Activated naive CD4-positive, alpha-beta T cell (primary cell): ENCODE measurements at places on chromosomes 6 and 20.

DNA sequence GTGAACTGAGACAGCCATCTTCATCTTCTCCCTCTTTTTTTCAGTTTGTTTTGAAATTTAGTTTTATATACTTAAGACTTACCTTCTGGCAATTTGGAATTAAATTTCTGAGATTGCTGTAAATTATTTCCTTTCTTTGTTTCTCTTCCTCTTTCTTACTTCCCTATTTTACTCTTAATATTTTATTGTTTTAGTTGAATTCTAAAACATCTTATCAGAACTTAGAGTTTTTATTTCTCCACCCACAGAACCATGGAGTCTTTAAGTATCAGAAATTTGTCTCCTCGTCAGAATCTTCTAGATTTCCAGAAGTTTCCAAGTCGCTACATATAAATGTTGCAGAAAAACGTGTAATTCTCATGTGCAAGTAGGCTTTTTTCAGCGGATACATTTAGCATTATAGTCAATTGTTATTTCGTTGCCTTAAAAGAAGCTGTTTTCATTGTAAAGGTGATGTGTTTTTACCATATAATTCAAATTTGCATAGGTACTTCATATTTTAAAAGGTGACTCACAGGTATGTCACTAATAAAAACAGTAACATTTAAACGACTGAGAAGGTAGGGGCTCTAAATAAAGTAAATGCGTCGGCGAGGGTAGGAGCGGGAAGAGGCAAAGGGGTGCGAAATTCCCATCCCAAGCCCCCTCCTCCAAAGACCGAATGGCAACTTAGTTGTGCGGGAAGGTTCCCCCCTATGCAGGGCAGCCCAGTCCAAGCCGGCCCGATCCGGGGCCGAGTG lies 866 bp upstream of the MYO6 start:
- no peak for DNase-seq

DNA sequence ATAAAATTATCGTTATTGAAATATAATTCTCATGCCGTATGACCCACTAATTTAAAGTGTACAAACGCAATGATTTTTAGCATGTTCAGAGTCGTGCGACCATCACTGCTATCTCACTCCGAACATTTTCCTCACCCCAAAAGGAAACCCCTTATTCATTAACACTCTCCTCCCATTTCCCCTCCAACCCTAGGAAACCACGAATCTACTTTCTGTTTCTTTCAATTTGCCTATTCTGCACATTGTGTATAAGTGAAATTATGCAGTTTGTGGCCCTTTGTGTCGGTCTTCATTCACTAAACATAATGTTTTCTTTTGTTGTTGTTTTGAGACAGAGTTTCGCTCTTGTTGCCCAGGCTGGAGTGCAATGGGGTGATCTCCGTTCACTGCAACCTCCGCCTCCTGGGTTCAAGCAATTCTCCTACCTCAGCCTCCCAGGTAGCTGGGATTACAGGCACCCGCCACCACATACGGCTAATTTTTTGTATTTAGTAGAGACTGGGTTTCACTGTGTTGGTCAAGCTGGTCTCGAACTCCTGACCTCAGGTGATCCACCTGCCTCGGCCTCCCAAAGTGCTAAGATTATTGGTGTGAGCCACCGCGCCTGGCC lies 99.7 kb upstream of the ZNF217 start:
- no peak for DNase-seq

DNA sequence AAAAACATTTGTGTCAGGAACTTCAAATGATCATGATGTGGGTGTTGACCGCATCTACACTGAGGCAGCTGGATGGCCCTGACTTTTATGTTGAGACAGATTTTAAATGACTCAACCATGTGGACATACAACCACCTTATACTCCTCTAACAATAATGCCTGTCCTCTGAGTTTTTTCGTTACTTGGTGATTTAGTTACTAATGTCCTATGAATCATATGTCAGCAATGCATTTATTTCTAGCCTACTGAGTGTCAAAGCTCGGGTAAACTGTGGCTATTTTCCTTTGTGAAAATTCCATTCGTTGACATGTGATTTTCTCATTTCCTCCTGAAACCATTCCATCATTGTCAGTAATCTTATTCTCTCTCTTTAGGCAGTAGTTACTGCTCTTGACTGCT lies 38.9 kb upstream of the NKX2-4 start:
- no peak for DNase-seq

DNA sequence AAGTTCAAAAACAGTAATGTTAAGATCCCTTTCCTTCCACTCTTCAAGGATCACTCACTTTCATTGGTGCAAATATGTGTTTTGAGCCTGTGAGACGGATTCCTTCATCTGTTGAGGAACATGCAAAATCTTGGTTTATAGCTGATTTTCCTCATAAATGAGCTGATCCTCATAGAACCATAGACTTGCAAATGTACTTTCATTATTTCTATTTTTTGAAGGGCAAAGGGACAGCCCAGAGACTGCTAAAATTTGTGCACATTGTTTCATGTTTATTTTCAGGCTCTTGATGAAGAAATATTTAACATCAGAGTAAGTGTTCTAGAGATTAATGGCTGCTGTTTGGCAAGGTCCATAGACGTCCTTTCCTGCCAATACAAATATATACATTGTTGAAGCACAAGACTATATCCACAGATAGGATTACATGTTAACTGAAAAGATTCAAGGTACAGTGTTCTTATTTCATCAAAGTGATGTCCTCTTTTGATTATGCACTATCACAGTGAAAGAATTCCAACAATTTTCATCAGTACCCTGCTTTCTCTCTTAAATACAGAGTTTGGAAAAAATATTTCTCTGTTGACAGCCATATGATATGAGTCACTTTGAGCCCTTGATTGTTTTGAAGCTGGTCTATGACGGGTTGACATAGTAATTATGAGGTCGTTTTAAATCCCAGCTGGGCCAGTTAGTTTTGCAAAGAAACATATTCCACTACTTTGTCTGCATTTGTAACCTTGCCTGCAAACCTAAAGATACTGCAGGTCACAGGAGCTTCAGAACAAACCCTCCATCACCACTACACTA lies 95.7 kb downstream of the FILIP1 start:
- no peak for DNase-seq

- no peak for DNase-seq
These were observed 554.3 kb downstream of the EPHA7 start for GRCh38 chr6:92864966-92865555.
